Stimulated activated CD4-positive, alpha-beta T cell treated with anti-CD3 and anti-CD28 coated beads, Interleukin-15, amount 100 ng/mL, for 48 hours (primary cell): ENCODE measurements at places on chromosomes 3 and 15.

DNA sequence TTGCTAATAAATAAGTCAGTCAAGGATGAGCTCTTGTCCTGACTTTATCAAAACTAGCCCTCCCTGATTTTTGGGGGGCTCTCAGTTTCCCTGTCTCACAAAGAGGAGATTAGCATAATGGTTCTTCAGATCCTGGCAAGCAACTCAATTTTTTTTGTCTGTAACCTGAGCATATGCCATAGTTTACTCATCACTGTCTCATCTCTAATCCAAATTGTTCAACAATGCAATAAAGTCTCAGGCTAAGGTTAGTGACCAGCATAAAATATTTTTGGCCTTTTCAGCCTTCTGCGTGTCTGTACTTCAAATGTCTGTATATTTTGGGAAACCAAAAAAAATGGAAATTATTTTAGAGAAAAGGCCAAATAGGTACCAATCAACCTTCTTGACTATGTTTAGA is 465.6 kb upstream of the TPRG1 start:
- no peak for DNase-seq

GRCh38 chr3:72340476-72341379 is 507.5 kb downstream of the SHQ1 start:
- DNase-seq, result no peak

- no peak for DNase-seq
Observed at GRCh38 chr3:145698250-145698649, 462.7 kb downstream of the PLOD2 start.

GRCh38 chr3:194691481-194692283 is 6.0 kb downstream of the FAM43A start:
- DNase-seq, result no peak

DNA sequence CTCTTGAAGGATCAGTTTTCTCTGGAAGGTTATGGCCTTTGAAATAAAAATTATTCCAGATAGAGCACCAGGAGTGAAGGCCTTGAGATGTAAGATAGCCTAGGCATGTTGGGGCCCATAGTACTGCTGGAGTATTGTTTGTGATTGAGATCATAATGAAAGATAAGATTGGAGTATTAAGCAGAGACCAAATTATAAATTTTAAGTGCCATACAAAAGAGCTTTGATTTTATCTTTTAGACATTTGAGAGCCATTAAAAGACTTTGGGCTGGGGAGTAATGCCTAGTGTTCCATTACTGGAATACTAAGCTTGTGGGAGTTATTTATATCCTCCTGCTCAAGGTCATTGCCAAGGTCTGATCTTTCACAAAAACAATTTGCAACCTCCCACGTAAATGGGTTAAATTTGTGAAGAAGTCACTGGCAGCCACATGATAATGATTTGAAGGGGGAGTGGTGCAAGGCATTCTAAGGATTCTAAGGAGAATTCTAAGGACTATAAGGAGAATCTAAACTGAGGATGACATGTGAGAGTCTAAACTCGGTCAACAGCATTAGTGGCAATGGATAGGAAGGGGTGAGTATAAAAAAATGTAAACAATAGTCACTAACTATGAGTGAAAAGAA is 12.8 kb downstream of the ELL3 start:
- DNase-seq, result no peak

GRCh38 chr3:159922861-159923312 is 65.7 kb upstream of the IL12A start:
- DNase-seq, result no peak

GRCh38 chr3:15325228-15325627 is 7.2 kb downstream of the SH3BP5 start:
- no peak for DNase-seq

- DNase-seq, result no peak
Observed at GRCh38 chr3:114775395-114775794, 371.7 kb downstream of the ZBTB20 start.

- no peak for DNase-seq
Observed at GRCh38 chr3:165830746-165831145, 6.5 kb downstream of the BCHE start.

DNA sequence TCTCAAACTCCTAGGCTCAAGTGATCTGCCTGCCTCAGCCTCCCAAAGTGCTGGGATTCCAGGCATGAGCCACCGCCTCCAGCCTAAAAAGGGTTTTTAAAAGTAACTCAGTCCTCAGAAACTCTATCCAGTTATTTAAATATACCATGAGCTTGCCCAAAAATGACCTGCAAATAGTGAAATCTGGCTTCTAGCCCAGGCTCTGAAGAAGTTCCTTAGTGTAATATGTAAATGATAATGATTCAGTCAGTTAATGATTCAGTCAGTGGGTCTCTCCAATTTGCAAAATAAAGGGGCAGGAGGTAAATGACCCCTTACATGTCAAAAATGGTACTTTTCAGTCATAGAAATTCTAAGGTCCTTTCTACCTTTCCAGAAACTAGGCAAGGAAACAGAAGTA is 28.8 kb downstream of the LRRC2 start:
- DNase-seq, result no peak

DNA sequence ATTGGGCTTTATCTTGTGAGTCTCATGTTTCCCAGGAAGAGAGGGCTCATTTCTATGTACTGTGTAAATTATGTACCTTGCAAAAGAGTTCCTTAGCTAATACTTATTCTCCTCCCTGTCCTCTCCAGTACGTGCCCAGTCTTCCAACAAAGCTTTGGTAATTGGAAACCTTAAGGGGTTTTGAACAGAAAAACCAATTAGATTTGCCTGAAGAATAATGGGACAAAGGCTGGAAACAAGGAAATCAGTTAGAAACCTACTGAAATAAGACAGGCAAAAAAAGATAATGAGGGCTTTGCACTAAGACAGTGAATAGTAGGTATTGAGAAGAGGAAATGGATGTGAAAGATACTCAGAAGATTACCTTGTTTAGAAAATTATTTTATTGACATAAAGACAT is 82.5 kb downstream of the SPRED1 start:
- no peak for DNase-seq

DNA sequence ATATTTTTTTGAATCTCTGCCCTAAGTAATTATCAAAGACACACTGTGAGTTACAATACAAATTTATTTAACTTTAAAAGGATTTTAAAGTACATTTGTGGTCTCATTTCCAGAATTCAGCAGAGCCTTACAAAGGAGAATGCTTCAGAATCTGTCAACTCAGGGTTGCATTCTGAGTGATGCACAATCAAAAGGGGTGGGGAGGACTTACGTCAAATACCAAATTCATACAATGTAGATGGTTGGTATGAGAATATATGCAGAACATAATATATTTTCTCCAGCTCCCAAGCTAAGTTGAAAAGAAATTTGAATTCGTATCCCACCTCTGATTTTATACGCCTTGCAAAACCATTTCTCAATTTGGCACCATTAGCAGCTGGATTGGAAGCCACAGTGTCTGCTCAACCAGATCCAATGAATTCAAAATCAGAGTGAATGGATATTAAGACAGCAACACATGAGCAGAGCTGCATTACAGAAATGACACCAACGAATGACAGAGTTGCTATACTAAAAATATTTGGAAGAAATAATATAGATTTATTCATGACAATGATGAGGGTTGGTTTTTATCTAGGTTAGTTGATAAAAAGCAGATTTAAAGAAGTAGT is 110.4 kb upstream of the CFAP20DC start:
- DNase-seq, result no peak

- DNase-seq, result no peak
Observed at GRCh38 chr3:189597918-189598317, 33.3 kb upstream of the TP63 start.

GRCh38 chr3:124780356-124780755 is 50.1 kb downstream of the UMPS start:
- DNase-seq, result no peak

DNA sequence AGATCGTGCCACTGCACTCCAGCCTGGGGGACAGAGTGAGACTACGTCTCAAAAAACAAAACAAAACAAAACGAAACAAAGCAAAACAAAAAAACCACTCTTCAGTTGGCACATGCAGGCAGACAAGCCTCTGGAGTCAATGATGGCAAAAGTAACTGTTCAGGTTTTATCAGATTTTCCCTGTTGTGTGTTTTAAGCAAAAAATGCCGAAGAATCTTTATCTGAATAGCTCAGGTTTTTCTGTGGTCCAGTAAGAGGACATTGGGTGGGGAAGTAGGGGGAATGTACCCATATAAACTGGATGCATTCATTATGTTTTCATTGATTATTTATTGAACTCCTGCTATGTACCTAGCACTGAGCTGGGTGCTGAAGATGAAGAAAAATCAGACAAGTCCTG is 20.8 kb upstream of the BCL2A1 start:
- DNase-seq, result no peak

- DNase-seq, result no peak
Observed at GRCh38 chr3:55884066-55884465, 397.0 kb upstream of the WNT5A start.

DNA sequence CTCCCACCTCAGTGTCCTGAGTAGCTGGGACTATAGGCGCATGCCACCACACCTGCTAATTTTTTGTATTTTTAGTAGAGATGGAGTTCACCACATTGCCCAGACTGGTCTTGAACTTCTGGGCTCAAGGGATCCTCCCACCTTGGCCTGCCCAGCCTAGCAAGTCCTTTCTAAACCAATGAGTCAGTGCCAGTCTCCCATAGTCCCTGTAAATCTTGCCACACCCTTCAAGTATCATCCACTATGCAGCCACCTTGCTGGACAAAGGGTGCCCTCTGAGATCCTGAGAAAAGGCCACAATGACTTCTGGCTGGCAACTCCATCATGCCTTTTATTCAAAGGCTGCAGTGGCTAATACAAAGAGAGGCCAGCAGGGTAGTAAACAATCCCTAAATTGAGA is 184.0 kb downstream of the ABHD5 start:
- no peak for DNase-seq

DNA sequence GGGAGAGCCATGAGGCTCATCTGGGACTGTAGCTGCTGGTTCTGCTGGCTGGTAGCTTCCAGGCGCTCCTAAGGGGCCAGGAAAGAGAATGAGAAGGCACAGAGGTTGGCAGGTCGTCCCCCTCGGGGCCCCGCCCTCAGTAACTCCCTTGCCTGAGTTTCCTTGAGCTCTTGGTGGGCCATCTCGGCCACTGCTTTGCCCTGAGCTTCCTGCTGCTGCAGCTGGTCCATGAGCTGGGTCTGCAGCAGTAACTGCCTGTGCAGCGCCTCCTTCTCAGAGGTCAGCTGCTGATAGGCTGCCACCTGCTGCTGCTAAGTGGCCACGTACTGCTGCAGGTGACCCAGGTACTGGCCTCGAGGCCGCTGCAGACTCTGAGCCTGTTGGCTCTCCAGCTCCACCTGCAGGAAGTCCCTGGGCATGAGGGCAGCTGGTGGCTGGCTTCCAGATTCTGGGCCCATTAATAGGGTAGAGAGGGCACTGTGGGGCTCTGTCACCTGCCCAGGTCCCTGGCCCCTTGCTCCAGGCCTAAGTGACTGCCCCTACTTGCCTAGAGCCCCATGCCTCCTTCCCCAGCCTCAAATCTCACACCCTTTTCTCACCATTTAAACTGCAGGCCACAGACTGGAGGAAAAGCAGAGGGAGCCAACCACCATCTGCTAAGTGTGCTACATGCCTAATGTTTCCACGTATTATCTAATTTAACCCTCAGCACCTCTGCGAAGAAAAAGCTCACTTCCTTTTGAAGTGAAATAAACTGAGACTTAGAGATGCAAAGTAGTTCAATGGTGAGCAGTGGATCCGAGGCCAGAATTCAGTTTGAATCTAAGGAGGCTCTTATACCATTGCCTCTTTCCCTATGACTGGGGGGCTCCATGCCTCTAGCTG is 10.8 kb upstream of the VPS33B start:
- DNase-seq, result peak; percentile 50

DNA sequence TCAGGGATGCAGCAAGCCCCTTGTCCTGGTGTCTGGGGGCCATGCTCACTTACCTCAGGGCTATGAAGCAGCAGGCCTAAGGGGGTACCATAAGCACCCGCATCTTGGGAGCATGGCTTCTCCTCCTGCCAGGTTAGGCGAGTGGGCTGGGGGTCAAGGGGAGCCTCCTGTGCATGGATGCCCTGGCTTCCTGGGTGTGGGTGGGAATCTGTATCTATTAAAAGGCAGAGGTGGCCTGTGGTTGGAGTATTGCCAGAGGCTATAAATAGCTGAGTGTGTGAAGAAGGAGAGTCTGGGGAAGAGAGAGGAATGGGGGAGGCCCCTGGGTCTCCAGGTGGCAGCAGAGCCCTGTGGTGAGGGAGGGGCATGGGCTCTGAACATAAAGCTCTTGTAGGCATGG is 19.5 kb downstream of the ACVR2B start:
- DNase-seq, result no peak

DNA sequence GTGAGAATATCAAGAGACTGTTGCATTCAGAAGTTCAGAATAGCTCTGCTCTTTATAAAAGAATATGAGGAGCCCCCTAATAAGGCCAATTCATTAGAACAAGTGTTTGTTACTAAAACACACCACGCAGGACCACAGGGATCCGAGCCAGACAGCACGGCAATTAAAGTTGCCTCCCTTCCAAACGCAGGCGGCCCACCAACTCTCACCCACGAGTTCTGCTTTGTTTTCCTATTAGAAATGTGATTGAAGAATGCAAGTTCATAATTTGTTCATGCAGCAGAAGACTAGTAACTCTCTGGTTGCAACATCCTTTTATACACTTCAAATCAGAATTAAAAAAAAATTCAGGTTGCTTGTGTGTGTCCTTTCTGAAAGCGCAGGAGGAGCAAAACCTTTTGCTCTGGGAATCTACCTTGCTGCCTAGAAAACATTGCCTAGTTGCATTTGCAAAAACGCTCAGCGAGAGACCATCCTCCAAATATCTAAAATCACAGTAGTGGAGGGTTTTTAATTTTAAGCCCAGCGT is 1044.1 kb upstream of the NR2F2 start:
- no peak for DNase-seq

DNA sequence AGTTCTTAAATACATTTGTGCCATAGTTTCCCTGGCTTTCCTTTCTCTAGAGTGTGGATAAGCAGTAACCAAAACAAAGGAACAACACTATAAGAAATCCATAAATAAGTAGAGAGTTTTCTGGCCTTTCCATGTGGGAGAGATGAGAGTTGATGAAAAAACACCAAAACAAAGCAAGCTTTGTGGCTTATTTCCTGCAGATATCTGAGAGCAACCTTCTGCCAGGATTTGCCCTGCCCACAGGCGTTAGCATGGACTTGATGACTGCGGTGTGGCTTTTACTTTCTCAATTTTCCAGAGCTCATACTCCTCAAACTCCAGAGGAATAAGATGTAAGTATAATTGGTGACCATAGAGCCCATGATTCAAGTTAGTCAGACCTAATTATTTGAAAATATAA is 194.9 kb downstream of the RAP2B start:
- no peak for DNase-seq

DNA sequence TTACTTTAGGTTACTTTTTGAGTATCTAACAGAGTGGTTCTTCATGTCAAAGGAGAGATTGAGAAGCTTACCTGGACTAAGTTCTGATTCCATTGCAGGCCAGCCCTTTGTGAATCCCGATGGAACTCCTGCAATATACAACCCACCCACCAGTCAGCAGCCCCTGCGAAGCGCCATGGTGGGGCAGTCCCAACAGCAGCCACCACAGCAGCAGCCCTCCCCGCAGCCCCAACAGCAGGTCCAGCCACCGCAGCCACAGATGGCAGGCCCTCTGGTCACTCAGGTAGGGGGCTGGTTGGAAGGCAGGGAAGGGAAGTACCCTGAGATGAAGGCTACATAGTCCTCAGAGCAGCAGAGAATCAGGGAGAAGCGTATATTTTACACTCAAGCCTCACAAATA is 97.8 kb downstream of the ARPP21 start:
- no peak for DNase-seq

GRCh38 chr3:59885101-59885500 is 835.3 kb upstream of the CFAP20DC start:
- no peak for DNase-seq

- DNase-seq, result no peak
Observed at GRCh38 chr3:150135287-150135721, 164.6 kb upstream of the PFN2 start.
